ENCODE measurements at places on chromosomes 1 and 21. TPM values are rescaled to one million over a fixed set of nuclear protein-coding genes. Genes with fewer than 3 reads are reported as not detected.

TFAP2E gene
- 4.5 TPM for total RNA-seq

OPTC gene
- total RNA-seq, result not detected

TARDBP gene
- total RNA-seq, result 120 TPM

OR2L13 gene
- not detected for total RNA-seq

LYPD8 gene
- not detected for total RNA-seq

Measured in activated T-helper 17 cell treated with anti-CD3 and anti-CD28 coated beads, Interleukin-2, amount 50 U/mL, for 72 hours (primary cell).